ENCODE measurements at places on chromosomes 11 and 22.

GRCh38 chr11:64444838-64445441 lies 86.0 kb downstream of the RPS6KA4 start:
- DNase-seq, result no peak

DNA sequence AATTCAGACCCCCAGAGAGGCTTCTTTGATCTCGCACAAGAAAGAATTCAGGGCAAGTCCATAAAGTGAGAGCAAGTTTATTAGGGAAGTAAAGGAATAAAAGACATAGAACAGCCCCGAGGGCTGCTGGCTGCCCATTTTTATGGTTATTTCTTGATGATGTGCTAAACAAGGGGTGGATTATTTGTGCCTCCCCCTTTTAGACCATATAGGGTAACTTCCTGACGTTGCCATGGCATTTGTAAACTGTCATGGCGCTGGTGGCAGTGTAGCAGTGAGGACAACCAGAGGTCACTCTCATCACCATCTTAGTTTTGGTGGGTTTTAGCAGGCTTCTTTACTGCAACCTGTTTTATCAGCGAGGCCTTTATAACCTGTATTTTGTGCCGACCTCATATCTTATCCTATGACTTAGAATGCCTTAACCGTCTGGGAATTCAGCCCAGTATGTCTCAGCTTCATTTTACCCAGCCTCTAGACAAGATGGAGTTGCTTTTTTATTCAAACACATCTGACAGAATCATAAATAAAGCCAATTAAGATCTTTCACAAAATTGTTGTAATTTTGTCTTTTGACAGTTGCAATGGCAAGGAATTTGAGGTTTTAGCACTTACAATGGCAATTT lies 7.6 kb downstream of the DDIAS start:
- no peak for DNase-seq

DNA sequence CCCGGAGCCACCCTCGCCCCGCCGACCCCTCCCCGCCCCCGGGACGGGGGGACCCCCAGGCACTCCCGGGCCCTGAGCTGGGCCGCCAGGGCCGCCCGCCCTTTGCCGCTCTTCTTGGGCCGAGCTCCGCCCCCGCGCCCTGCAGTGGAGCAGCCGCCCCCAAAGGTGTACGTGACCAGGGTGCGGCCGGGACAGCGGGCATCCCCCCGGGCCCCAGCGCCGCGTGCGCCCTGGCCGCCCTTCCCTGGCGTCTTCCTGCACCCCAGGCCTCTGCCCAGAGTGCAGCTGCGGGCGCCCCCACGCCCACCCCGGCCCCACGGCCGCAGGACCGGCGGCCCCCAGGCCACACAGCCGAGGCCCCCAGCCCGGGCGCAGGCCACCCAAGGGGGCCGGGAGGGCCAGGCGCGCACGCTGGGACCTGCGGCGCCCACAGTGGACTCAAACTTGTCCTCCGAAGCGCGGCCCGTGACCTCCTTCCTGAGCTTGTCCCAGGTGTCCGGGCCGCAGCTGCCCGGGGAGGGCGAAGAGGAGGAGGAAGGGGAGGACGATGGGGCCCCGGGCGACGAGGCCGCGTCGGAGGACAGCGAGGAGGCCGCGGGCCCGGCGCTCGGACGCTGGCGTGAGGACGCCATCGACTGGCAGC lies 7.4 kb downstream of the B4GALNT4 start:
- DNase-seq, result no peak

DNA sequence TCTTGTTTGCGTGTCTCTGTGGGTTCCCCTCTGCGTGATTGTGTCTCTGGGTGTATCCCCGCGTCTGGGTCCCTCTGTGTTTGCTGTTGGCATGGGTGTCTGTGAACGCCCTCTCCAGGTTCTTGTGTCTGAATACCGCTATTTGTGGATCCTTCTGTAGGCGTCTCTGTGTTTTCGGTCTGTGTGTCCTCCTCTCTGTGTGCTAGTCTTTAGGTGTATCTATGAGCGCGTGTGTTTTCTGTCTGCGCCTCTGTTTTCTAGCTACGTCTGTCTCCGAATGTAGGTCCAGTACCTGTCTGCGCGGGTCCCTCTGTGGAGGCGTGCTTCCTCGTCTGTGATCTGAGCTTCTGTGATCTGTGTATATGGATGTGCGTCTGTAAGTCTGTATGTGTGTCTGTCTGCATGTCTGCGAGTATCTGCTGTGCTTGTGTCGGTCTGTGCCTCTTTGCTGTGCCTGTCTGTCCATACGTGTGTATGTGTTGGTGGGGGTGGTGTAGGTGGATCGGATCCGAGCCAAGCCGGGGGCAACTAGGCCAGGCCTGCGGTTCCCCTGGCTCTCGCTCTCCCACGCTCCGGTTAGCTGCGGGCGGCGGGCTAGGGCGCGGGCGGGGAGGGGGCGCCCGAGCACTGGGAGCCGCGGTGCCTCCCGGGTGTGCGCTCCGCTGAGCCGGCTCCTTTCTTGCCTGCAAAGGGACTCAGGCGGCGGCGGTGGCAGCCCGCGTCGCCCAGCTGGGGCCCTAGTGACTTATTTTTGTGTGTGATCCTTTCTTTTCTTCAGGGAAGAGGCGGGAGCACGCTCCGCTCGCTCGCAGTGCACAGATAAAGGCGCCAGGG lies 105.3 kb upstream of the E2F8 start:
- DNase-seq, result no peak

GRCh38 chr22:50202130-50202666 lies 1.4 kb downstream of the SELENOO start:
- DNase-seq, result no peak

GRCh38 chr11:90344546-90344945 lies 121.7 kb upstream of the CHORDC1 start:
- DNase-seq, result no peak

GRCh38 chr22:37545703-37546436 lies 14.4 kb upstream of the CDC42EP1 start:
- no peak for DNase-seq

DNA sequence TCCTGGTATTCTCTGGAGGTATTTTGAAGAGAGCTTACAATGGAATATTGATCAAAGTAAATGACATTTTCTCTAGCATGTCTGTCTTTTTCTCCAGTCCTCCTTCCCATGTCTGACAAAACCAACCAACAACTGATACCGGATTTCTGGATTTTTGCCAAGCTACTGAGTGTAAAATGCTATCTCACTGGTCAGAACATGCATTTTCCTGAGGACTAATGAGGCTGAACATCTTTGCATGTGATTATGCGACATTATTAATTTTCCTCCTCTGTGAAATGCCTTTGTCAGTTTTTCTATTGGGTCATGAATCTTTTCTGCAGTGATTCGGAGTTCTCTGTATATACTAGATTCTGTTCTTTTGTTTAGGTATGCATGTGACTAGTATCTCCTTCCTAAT lies 51.4 kb downstream of the CDON start:
- DNase-seq, result no peak

DNA sequence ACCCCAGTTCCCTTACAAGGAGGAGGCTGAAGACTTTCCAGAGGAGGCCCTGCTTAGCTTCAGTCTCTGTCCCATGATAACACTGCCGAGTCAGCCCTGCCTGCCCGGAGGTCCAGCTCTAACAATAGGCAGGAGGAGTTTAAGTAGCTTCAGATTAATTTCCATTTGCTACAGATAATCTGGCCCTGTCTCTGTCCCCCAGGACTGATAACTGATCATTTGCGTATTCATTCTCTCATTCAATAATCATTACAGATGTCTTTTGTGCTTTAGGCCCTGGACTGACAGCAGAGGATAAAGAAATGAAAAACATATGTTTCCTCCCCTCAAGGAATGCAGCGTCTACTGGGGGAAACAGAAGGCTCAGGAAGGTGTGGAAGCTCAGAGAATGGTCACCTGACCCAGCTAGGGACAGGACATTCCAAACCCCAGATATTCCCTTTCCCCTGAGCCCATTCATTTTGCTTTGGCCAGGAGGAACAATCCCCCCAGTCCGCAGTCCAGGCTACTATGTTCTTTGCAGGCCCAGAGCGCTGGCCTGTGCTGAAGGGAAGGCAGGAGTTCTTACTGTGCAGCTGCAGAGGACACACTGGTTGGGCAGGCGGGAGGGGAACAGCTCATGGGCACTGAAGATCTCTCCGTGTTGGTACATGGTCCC lies 20.8 kb downstream of the CHRDL2 start:
- no peak for DNase-seq

DNA sequence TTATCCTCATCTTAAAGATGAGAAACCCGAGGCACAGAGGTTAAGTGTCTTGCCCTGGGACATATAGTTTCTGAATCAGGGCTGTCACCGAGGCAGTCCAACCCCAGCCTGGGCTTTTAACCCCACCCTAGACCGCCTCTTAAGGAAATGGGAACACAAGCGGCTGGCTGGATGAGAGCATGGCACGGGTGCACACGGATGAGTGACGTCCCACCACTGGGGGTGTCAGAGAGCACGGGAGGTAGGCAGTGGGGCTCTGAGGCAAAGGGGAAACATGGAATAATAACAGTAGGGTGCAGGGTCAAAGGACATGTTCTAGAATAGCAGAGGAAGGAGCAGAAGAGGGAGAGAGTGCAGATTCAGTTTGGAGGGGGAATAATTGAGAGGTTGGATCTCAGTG lies 22.3 kb downstream of the PPFIBP2 start:
- no peak for DNase-seq

DNA sequence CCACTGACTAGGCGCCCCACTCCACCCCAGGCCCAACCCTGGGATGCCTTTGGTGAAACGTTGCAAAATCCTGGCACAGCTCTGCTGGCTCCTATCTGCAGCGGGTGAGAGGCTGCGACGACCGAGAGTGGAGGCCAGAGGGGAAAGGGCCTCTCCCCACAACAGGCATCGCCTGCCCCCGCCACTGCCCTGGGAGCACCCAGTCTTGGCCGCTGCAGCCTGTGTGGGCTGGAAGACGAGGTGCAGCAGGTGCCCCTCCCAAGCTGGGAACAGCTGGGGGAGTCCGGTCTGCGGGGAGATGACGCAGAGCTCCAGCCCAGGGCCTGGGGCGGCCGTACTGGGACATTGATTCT lies 4.2 kb upstream of the PIM3 start:
- no peak for DNase-seq

GRCh38 chr22:49761836-49762235 lies 65.8 kb downstream of the BRD1 start:
- DNase-seq, result no peak

GRCh38 chr11:86717817-86718501 lies 45.5 kb upstream of the ME3 start:
- DNase-seq, result no peak

- DNase-seq, result no peak
Observed at GRCh38 chr11:114270531-114271270, 25.5 kb upstream of the NNMT start.

DNA sequence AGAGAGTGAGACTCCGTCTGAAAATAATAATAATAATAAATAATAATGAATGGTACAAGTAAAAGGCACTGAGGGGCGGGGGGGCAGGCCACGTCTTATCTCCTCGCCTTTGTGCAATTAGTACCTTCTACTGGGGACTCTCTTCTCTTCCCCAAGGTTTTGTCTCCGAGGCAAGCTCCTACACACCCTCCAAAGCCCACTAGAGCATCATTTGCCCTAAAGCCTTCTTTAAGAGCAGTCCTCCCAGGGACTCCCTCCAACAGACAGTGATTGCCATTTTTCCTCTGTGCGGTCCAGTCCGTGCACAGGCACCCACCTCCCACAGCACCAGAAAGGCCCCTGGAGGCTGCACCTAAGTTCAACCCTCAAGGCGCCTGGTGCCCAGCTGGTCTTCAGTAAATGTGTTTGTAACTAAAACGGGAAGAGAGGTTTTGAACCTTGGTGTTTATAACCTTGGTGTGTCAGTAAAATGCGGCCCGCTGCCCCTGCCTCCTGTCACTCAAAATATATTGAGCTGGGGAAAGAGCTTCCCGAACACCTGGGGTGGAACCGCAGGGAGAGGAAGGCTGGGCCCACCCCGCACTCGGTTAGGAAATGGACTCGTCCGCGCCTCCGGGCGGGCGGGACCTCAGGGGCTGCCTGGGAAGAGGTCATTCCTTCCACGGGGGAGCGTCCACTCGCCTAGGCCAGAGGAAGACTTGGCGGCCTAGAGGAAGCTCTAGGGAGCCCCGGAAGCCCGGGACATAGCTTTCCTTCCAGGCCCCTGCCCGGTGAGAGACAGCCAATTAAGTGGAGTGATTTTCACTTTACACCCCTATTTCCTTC lies 4.7 kb upstream of the KDELR3 start:
- no peak for DNase-seq

GRCh38 chr11:128535468-128536457 lies 51.6 kb downstream of the ETS1 start:
- DNase-seq, result no peak

DNA sequence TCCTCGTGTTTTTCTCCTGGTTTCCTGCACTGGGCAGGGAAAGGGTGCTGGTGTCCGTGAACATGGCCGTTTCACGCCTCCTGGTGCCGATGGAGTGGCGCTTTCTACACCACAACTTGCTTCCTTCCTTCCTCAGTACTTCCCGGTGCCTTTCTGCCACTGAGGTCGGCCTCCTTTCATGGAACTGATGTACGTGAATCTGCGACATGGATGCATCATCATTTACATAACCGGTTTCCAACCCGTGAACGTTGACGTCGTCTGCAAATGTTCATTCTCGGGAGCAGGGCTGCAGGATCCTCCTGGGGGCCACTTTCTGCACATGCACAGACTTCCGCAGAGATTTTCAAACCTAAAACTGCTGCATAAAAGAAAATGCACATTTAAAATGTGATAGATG lies 474.4 kb downstream of the BRD1 start:
- no peak for DNase-seq

- DNase-seq, result no peak
Observed at GRCh38 chr22:32622004-32622743, 147.6 kb downstream of the FBXO7 start.

DNA sequence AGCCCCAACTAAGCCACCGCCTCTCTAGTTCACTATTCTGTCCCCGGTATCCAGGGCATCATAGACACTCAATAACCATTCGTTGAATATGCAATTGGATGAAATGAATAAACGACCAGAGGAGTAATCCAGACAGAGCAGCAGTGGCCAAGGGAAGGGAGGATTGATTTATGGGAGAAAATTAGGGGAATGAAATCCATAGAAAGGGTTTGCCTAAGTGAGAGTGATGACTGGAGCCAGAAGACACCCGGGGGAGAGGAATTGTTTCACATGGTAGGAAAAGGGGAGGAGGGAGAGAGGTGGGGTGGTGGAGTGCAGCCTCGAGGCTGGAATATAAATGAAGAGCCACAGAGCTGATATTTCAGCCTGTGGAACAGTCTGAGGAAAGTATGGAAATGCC lies 168.2 kb downstream of the COMMD9 start:
- no peak for DNase-seq

DNA sequence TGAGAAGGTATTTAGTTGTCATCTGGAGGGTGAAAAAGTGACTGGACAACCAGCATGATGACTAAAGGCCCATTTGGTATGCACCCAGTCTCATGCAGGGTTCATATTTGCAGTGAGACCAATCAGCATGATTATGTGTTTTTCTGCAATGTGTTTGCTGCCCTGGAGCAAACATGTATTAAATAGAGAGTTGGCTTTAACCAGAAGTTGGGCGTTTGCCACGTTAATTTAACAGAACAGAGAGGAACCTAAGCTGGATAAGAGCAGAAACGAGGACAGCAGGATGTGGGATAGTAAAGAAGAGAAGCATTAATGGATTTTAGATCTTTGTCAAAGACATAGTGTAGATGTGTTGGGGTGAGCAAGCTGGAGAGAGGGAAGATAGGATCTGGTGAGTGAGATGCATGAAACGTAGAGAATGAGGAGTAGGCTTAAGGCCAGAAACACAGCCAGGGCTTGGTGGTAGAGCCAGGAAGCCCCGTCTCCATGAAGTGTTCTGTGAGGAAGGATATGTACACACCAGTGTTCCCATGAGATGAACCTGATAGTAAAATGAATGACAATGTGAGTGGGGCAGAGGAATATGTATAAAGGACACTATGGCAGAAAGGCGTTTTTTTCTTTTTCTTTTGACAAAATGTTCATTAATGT lies 164.0 kb upstream of the PDGFD start:
- DNase-seq, result no peak

GRCh38 chr22:37904572-37905533 lies 1.2 kb upstream of the MICALL1 start:
- no peak for DNase-seq

GRCh38 chr22:30056015-30056414 lies 24.2 kb upstream of the HORMAD2 start:
- no peak for DNase-seq
